ENCODE measurements at places on chromosomes 5 and 9. TPM values are rescaled to one million over a fixed set of nuclear protein-coding genes. Genes with fewer than 3 reads are reported as not detected.

FBP2 gene
- total RNA-seq: not detected

COL23A1 gene
- not detected for total RNA-seq

PLAC8L1 gene
- not detected for total RNA-seq

NUTM2F gene
- total RNA-seq: not detected

ARHGEF37 gene
- 0.72 TPM for total RNA-seq

TMC1 gene
- not detected for total RNA-seq

PCDHGC4 gene
- 3.8 TPM for total RNA-seq

SLC25A2 gene
- total RNA-seq: 0.59 TPM

C8G gene
- total RNA-seq: not detected

TMEM203 gene
- 36.9 TPM for total RNA-seq

LIX1 gene
- total RNA-seq: not detected

DOK3 gene
- total RNA-seq: 1.5 TPM

LCN9 gene
- total RNA-seq: not detected

ACOT12 gene
- not detected for total RNA-seq

EPB41L4A gene
- total RNA-seq: 0.72 TPM

ADGRD2 gene
- not detected for total RNA-seq

ARL14EPL gene
- not detected for total RNA-seq

SLC6A7 gene
- total RNA-seq: under 0.01 TPM

GCNT4 gene
- total RNA-seq: 2.7 TPM
